ENCODE measurements at places on chromosomes 5 and 9.
A peak's percentile ranks its signal among the peaks of the same experiment; 100 is the strongest.

GRCh38 chr5:149838881-149839739 lies 105.5 kb downstream of the PDE6A start:
- no peak for DNase-seq

DNA sequence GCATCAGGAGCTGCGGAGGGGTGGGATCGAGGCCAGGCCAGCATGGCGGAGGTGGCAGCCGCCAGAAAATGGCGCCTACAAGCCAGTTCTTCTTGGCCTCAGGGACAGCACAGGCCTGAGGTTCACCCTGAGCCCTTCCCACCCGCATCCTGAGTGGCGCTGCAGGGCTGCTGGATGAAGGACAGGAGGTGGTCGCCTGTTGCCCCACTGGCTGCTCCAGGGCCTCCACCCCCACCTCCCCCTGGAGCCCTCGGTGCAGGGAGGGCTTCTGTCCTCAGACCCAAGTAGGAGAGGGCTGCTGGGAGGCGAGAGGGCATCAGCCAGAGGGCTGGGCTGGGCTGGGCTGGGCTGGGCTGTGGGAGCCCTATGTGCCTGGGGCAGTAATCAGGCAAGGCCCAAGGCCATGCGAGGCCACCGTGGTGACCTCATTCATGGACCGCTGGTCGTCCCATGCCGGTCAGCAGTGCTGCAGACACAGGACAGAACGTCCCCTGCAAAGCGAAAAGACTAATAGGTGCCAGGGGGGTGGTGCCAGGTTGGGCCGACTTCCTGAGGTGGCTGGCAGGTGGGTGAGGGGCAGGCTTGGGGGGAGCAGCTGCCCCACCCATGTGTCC lies 13.8 kb downstream of the GPSM1 start:
- DNase-seq = no peak

- DNase-seq = no peak
Observed at GRCh38 chr5:22719842-22720241, 133.3 kb downstream of the CDH12 start.

GRCh38 chr5:115460472-115460871 lies 84.1 kb downstream of the FEM1C start:
- DNase-seq = peak; percentile 33

GRCh38 chr9:124279531-124280175 lies 21.9 kb downstream of the NEK6 start:
- DNase-seq = no peak

DNA sequence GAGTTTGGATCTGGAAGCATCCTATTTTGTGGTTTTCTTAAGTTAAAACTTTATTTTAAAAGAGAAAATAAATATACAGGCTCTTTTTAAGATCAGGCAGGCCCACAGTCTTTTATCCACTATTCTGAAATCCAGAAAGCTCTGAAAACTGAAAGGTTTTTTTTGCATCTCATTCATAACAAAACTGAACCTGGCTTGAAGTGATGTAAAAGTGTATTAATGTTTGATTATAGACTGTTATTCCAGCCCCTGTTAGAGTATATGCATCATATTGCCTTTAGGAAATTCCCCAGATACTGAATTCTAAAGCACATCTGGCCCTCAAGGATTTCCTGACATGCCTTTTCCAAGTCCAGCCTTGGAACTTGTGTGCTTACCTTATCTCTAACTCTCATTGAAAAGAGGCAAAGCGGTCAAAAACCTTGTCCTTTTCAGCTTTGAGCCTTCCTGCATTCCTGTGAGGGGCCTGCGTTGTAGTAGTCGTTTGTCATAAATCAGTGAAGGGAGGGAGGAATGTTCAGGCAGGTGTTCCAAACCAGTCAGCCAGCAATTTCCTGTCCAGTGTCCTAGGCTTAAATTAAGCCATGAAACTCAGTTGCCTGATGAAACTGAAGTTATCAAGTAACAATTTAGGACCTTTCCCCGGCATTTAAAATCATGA lies 110.4 kb downstream of the TLE4 start:
- DNase-seq = no peak

DNA sequence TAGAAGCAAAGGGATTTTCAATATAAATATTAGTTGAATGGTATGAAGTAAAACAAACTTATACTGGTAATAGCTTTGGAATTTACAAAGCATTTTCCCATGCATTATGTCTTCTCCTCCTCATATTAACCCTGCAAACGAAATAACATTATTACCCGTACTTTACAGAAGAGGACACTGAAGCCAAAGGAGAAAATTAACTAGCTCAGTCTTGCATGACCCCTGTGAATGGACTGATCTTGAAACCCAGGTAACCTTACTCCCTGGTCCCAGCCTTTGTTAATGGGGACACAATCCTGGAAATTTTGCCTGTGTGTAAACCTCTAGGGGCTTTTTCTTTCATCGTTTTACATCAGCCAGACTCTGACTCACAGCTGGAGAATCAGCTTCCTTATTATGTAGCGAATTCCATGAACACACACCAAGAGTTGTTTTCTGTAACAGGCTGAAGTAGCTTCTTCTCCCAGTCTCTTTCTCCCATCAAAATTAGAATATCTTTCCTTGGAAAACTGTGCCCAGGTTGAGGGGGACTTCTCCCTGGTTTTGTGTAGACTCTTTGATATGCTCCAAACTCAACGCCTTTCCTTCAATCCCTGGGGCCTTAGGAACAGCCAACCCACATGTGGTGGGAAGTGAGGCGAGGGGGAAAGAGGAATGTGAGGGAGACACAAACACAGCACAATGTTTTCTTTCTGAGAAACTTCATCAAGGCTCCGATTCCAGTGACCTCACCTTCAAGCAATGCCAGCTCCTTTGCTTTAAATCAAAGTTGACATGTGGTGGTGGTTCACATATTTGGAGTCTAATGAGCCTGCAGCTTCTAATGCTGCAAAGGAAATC lies 480.9 kb upstream of the PAPPA start:
- DNase-seq = no peak

DNA sequence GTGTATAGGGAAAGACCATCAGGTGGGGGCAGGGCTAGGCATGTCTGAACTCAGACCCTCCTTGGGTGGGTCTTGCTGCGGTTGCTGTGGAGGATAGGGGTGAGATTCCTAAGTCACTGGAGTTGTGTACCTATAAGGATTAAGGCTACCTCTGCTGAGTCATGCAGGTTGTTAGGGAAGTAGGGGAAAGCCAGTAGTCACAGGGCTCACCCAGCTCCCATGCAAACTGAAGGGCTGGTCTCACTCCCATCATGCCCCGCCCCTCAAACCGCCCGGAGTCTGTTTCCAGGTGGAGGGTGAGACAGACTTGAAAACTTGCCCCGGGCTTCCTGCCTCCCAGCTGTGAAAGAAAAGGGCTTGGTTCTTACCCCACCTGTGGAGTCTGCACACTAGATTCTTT lies 161.8 kb downstream of the CAVIN4 start:
- DNase-seq = no peak

GRCh38 chr5:68415177-68416085 lies 199.9 kb downstream of the PIK3R1 start:
- DNase-seq = no peak

Measured in activated CD4-positive, alpha-beta T cell treated with anti-CD3 and anti-CD28 coated beads for 48 hours (primary cell).